Activated CD4-positive, alpha-beta memory T cell treated with anti-CD3 and anti-CD28 coated beads for 36 hours (primary cell): ENCODE measurements at places on chromosomes 7 and 10.

DNA sequence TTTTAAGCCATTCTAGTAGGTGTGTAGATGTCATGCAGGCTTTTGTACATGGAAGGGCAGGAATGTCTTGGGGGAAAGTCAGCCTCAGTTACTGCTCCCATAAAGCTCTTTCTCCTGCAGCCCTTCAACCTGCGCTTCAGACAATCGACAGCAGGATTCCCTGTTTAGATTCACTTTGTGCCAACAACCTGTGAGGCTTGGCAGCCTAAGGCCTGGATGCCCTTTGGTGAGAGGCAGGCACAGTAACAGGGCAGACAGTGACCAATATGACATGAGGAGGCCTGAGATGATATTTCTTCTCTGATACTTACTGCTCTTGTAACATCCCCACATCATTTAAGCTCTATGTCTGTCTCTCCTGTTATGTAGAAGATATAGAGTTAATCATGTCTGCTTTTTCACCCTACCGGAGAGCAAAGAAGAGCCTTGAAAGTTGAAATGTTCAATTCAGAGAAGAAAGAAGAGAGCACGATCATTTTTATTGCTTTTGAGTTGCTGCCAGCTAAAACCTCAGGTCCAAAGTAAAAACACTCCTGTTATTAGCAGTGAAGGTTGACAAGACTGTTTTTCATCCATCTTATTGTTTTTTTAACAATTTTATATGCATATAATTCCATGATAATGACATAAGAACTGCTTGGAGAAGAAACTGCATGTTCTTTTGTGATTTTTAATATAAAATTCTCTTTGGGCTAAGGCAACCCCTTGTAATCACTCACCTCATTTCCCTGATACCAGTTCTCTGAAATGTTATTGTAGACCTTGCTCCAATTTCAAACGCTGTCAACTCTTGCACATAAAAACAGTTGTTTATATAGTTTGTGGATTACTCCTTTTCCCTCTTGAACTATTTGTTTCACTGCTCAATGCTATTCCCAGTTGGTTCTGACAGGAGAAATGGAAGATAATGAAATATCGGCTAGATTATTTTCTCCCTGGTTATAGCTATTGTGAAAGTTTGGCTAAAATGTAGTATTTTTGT is 140.9 kb downstream of the GALNT17 start:
- no peak for DNase-seq

- no peak for DNase-seq
Observed at GRCh38 chr10:29266641-29267040, 22.2 kb upstream of the LYZL1 start.

DNA sequence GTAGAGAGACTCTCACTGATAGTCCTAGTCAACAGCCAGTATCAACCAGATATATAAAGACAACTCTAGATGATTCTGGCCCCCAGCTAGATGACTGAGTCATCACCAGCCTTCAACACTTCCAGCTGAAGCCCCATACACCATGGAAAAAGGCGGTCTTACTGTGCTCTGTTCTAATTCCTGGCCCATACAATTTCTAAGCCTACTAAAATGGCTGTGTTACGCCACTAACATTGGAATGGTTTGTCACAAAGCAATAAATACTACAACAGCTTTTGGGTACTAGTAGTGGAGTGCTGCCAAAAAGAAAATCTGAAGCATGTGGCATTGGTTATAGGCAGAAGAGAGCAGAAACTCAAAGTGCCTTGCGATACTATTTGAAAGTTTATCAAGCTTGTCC is 13.0 kb upstream of the TES start:
- no peak for DNase-seq

- DNase-seq, result no peak
Observed at GRCh38 chr7:19749658-19750057, 23.8 kb downstream of the TMEM196 start.

DNA sequence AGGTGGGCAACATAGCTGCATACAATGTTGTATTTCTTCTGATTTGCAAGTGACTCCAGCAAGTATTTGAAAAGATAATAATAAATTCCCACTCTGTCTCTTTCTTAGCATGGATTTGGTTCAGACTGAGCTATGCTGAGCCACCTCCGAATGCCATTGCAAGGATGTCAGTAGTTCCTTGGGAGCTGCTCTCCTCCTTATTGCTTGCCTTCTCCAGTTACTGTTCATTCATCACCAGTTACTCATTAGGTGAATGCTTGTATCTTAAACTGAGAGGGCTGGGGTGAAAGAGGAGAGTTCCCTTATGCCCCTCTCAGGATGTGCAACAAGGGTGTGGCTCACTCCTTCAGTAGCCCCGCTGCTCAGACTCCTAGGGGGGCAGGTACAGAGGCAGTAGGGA is 78.4 kb upstream of the PRKAR2B start:
- DNase-seq, result no peak

GRCh38 chr7:45092100-45092930 is 3.5 kb upstream of the NACAD start:
- DNase-seq, result no peak

DNA sequence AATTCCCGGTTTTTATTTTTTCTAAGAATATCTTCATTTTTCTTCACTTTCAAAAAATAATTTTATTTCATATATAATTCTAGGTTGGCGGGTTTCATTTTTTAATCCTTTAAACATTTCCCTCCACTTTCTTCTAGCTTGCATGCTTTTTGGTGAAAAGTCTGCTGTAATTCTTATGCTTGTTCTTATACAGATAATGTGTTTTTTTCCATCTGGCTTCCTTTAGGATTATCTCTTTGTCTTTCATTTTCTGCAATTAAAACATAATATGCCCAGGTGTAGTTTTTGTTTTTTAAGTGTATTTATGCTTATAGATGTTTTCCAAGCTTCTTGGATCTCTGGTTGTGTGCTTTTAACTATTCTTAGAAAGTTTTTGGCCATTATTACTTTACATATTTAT is 341.3 kb upstream of the SEMA3C start:
- no peak for DNase-seq

GRCh38 chr7:139725077-139725476 is 52.7 kb downstream of the HIPK2 start:
- DNase-seq, result no peak

DNA sequence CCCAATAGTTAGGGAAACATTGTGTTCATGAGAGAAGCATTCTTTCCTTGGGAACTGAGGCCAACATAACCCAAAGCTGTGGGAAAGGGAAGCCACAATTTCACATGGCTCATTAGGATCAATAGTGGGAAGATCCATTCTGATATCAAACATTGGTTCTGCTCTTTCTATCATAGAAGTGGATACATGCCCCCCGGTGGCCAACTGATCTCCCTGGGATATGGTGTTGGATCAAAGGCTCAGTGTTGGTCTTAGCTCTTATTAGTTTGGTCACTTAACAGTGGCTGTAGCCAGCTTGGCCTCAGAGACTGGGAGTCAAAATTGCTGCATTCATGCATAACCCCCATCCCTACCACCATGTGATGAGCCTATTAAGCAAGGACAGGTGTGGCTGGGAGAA is 6.7 kb upstream of the GIMAP4 start:
- no peak for DNase-seq

DNA sequence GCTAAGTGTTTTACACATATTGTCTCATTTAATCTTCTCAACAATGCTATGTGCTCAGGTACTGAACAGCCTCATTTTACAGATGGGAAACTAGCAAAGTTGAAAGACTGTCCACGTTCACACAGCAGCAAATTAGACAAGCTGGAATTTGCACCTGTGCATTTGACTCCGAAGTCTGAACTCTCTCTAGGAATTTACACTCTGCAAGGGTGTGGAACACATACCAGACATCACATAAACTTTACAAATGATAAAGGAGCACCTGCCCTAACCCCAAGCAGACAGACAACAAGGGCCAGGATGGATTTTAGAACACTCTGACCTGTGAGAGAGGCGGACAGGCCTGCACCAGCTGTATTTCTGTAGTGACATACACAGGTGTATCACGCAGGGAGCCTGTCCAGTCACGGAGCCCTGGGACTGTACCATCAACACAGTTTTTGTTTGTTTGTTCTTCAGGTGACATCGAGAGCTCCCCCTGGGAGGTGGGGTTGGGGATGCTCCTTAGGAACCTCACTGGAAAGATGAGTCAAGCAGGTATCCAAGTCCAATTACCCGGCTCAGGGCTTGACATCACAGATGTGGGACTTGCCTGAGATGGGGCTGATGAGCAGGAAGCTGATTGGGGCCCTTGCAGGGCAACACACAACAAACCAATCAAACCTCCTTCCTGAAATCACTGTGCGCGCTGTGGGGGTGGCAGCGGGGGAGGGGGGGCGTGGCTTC is 31.0 kb downstream of the MKI67 start:
- peak; percentile 75 for DNase-seq

DNA sequence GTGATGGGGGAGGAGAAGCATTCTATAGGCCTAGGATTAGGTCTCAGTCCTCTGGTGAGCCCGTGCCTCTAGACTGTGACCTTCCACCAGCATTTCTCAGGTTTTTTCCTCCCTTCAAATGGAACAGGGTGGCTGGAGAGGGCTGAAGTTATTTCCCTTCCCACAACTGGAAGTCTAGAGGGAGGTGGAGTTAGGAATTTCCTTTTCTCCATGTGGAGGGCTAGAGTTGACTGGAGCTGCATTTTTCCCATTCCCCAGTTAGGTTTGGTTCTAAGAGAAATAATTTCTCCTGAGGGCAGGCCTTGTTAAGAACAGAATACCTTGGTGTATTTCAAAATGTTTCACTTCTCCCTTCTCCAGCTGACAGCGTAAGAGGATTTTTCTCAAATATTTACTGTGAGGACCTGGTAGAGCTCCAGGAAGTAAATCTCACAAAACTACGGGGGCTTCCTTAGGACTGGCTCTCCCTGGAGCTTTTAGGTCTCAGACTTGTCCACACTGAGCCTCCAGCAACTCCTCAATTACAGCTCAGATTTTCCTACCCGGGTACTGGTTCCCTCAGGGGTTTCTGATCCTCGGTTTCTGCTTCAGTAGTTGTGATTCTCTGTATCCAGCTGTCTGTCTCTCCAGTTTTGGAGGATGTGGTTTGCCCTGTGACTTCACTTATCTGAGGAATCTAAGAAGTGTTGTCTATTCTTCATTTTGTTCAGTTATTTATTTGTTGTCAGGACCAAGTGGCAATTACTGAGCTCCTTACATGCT is 6.0 kb upstream of the REEP3 start:
- peak; percentile 33 for DNase-seq

- no peak for DNase-seq
Observed at GRCh38 chr10:54947605-54948004, 146.6 kb upstream of the PCDH15 start.

GRCh38 chr10:44958898-44959246 is 730 bp upstream of the RASSF4 start:
- DNase-seq, result no peak

DNA sequence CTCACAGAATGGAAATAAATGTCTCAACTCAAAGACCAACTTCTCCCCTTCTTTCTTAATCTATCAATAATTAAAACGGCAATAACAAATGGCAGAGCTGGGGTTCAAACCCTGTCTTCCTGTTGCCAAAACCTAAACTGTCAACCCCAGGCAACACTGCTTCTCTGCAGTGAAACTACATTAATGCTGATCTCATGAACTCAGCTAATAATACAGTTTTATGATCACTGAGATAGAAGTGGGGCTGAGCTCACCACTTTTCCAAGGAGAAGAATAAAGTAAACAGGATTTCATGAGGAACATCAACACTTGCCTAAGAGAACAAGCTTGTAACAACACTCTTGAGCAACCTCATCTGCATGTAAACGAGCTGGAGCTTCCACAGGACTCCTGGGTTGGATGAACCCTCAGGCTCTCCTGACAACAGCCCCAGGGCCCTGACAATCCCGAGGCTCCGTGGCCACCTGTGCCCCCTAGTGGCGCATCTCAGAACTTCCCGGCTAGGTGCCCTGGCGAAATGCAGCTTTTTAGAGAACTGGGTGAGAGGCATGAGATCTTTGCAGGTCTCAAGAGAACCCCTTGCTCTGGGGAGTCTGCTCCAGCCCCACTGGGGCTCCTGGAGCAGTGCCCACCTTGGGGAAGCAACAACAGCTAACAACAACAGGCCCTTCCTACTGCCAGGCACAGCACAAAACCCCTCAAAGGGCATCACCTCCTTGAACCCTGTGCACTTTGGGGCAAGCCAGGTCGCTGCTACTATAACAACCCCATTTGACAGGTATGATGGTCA is 169.3 kb downstream of the SH3PXD2A start:
- peak; percentile 85 for DNase-seq

- DNase-seq, result no peak
Observed at GRCh38 chr7:138625084-138625848, 75.9 kb downstream of the SVOPL start.

- peak; percentile 17 for DNase-seq
Observed at GRCh38 chr10:25934621-25935139, 651 bp downstream of the MYO3A start.

- no peak for DNase-seq
Observed at GRCh38 chr10:99593312-99593711, 26.9 kb downstream of the SLC25A28 start.

- no peak for DNase-seq
Observed at GRCh38 chr7:33400214-33400538, 270.8 kb downstream of the BBS9 start.

DNA sequence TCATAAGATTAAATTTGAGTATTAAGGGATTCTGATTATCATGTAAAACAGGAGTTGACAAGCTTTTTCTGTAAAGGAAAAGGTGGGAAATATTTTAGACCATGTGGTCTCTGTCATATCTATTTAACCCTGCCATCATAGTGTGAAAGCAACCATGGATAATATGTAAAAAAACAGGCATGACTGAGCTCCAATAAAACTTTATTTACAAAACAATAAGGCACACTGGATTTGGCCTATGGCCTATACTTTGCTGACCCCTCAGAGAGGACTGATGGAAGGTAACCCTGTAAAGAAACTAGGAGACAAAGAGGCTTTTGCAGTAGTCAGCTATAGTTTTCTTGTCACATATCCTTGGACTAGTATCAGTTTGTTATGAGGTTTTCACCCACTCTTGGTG is 130.5 kb upstream of the CDK13 start:
- no peak for DNase-seq

- DNase-seq, result no peak
Observed at GRCh38 chr10:126734967-126735366, 64.5 kb upstream of the C10orf90 start.

GRCh38 chr7:121519548-121520521 is 123.7 kb upstream of the FAM3C start:
- DNase-seq, result no peak

GRCh38 chr10:123507298-123507697 is 158.9 kb upstream of the GPR26 start:
- no peak for DNase-seq

- no peak for DNase-seq
Observed at GRCh38 chr10:1054684-1055083, 1.5 kb upstream of the WDR37 start.
